ENCODE measurements at places on chromosomes 2 and 18.
A peak's percentile ranks its signal among the peaks of the same experiment; 100 is the strongest.

- no peak for DNase-seq
Observed at GRCh38 chr2:40199771-40200170, 252.1 kb downstream of the SLC8A1 start.

- no peak for DNase-seq
Observed at GRCh38 chr2:68646303-68646702, 2.9 kb downstream of the PROKR1 start.

DNA sequence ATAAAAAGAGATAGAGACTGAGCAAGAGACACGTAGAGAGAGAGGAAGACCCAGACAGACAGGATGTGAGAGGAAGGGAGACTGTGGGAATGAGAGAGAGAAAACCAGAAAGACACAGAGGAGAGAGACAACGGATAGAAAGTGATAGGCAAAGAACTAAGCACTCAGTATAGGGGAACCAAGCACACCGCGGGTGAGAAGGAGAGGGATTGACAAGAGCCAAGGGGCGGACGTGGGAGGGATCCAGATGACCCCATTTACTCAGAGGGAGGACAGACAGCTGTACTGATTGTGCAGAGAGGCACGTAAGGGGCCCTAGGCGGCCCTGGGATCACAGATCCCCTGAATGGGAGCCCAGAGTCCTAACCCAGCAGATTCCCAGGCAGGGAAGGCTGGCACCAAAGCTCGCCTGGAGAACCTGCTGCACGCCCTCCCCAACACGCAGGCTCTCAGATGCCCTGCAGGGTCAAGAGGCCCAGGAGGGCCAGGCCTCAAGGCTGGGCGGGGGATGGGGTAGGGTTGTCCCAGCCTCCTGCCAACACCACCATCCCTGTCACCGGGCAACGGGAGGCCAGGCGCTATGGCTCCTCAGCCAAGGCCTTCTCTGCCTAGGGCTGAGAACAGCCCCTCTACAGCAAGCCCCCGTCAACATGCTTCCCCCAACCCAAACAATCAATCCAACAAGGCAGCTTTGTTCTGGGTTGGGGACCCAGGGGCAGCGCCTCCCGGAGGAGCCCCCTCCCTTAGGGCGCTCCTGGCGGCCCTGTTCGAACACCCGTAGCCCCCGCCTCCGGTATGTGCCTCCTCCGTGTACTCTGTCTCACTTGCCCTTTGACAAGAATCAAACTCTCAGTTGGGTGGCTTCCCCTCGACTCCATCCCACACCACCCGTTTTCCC lies 579 bp downstream of the LOXL3 start:
- DNase-seq: peak; percentile 59

DNA sequence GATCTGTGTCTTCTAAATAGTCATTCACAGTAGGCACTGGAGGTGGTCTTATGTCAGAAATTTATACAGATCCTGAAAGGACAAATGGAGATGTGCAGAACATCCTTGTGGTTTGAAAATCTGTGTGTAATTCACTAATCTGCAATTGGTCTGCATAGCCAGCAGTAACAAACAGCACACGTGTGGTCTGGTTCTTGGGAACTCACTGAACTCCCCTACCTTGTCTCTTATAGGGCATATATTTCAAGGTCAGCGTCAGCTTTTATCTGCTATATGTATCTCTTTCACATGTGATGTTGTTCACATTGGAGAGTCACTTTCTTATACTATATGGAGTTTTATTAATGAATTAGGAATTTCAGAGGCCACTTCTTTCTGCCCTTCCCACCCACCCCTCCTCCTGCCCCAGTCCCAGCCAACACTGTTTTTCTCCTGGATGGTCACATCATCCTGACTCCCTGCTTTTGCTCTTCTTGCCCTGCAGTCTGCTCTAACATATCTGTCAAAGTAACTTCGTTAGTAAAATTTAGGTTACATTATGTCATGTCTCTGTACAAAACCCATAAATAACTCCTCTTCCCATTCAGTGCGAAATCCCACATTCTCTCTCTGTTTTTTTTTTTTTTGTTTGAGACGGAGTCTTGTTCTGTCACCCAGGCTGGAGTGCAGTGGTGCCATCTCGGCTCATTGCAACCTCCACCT lies 35.4 kb upstream of the CABYR start:
- no peak for DNase-seq

GRCh38 chr18:32730068-32730467 lies 42.8 kb downstream of the KLHL14 start:
- no peak for DNase-seq

DNA sequence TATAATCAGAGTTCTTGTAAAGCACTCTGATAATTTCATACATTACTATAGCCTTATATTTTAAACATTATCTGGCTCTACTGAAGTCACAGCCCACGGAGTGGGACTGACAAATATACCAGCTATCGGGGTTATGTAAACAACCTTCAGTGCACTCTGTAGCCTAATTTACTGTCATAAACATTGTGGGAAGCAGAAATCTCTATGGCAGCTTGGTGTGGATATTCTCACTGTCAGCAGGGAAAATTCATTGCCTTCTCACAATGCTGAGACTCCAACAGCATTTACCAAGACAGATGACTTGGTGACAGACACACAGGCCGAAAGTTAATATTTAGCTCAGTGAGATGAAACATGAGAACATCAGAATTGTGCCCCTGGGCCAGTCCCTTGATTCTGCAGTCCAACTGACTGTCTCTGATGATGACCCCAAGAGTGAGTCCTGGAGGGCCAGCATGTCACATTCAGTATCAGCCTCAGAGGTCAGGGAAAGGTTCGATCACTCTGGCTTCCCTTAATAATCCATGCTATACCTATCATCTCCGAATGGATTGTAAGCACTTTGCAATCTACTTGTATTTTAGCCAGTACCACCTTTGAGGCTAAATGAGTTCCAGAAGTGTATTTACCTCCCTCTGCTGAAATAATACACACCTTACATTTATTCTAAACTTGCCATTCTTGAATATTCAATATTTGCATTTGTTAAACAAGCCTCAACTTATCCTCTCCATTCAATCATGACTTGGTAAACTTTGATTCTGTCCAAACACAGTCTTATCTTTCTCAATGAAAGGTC lies 146.2 kb upstream of the OSR1 start:
- no peak for DNase-seq

GRCh38 chr2:143513081-143513480 lies 383.9 kb downstream of the ARHGAP15 start:
- DNase-seq: peak; percentile 66

DNA sequence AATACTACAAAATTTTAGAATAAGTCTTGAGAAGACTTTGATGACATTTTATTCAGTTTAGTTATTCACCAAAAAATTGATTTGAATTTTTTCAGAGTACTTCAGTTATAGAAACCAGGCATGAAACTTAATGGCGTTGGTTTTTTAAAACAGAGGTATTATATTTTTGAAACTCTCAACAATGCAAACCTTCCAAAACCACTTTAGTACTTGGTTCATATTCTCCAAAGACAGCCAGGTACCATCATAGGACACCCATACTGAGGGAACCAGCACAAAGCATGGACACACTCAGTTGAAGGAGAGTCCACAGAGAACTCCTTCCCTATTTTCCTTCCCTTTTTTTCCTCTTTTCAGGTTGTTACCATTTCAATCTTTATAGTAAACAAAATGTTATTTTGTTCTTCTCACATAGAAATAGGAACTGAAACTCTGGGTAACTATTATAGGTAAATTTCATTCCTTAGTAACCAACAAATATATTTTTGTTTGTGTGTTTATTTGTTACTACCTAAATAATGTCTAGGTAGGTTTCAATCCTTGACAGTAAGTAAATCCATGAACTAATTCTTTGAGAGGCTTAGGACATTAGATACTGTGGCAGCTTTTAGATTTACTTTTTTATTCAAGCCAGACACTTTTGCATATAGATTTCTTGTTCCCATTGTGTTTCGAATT lies 95.8 kb downstream of the TMEFF2 start:
- no peak for DNase-seq

GRCh38 chr2:120596191-120596811 lies 139.4 kb upstream of the GLI2 start:
- no peak for DNase-seq

GRCh38 chr2:239942090-239942489 lies 83.1 kb downstream of the NDUFA10 start:
- DNase-seq: no peak

GRCh38 chr2:241635756-241636155 lies 1.2 kb downstream of the THAP4 start:
- DNase-seq: no peak

- DNase-seq: no peak
Observed at GRCh38 chr2:229997565-229997964, 71.2 kb downstream of the SLC16A14 start.

- DNase-seq: no peak
Observed at GRCh38 chr2:552906-553305, 124.3 kb downstream of the TMEM18 start.

- peak; percentile 21 for DNase-seq
Observed at GRCh38 chr2:55883829-55884228, 39.8 kb downstream of the EFEMP1 start.

GRCh38 chr2:188965563-188965962 lies 8.6 kb upstream of the COL3A1 start:
- no peak for DNase-seq

- no peak for DNase-seq
Observed at GRCh38 chr2:66702301-66702700, 267.4 kb downstream of the MEIS1 start.

GRCh38 chr2:188122985-188123384 lies 168.7 kb upstream of the GULP1 start:
- DNase-seq: no peak

GRCh38 chr2:64137567-64137966 lies 6.7 kb downstream of the PELI1 start:
- DNase-seq: peak; percentile 27

- DNase-seq: no peak
Observed at GRCh38 chr18:23521271-23521670, 18.0 kb downstream of the RMC1 start.

DNA sequence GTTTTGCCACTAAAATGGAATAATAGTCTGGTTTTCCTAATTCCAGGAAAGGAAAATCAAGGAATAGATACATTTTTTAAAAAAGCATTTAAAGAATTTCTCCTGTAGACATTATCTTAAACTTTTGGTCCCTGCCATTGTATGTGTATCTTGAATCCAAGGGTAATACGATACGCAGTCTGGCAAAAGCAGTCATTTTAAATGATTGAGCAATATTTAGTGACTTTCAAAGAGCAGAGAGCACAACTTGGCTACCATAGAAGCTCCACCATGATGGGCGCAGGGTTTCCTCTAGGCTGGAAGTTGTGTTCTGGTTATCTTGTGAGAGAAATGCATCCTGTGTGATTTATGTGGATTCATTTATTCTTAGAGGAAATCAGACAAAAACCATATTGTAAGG lies 92.9 kb downstream of the NEDD4L start:
- DNase-seq: no peak

GRCh38 chr2:205293559-205293958 lies 388.7 kb upstream of the NRP2 start:
- no peak for DNase-seq

- peak; percentile 34 for DNase-seq
Observed at GRCh38 chr2:138060301-138060635, 96.0 kb downstream of the HNMT start.

Data from EL (cell line).